ENCODE measurements at places on chromosomes 1 and 21.

DNA sequence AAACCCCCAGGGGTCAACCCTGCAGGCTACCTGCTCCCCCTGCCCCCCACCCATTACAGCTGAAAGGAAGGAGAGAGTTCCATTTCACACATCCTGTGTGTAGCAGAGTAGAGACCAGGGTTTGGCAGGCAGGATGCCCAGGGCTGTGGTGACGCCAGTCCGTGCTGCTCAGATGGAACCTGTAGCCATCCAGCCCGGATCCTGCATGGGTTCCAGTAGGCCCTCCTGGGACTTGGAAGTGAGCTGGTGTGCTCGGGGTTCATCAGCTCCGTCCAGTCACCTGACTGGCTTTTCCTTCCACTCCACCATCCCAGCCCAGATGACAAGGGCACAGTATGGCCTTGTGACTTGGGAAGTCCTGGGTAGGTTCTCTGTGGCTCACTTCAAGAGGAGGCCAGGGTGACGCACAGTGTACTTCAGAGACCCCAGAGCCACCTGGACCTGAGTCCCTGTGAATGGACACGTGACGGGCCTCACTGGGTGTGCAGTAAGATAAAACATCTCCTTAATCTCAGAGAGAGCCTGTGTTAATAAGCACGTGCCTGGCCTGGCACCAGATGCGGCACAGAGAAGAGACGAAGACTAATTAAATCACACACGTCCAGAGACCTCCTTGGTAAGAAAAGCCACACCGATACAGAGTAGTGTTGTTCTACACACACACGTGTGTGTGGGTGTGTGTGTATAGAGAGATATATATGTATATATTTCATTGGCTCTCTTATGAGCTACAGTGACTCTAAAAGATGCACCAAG lies 16.0 kb downstream of the ITPKB start:
- no peak for DNase-seq

DNA sequence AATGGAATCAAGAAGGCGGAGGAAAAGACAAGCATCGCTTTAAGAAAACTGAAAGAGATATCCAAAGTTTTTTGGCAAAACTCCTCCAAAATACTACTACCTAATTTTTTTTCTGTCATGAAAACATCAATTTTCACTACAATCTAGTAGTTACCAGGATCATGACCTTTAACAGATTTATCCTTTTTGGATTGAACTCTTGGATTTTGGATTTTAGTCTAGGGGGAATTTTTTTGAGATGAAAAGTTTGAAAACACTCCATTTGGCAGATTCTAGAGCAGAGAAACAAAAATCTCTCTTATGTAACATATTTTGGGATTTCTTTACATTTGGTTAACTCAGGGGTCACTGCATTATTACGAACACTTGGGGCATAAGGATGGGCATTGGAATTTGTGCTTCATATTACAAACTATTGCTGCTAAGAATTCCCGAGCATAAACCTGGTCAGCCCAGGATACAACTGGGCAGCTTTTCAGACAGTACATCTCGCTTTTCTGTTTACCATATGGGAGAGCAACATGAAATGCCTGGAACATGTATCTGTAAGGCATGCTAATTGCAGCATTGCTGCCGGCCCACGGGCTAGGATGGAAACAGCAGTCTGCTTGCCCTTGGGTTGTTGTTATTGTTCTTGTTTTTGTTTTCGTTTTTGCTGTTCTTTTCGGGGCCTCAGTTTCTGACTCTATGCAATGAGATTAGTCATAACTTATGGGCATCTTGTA lies 264.3 kb downstream of the RHOU start:
- no peak for DNase-seq

DNA sequence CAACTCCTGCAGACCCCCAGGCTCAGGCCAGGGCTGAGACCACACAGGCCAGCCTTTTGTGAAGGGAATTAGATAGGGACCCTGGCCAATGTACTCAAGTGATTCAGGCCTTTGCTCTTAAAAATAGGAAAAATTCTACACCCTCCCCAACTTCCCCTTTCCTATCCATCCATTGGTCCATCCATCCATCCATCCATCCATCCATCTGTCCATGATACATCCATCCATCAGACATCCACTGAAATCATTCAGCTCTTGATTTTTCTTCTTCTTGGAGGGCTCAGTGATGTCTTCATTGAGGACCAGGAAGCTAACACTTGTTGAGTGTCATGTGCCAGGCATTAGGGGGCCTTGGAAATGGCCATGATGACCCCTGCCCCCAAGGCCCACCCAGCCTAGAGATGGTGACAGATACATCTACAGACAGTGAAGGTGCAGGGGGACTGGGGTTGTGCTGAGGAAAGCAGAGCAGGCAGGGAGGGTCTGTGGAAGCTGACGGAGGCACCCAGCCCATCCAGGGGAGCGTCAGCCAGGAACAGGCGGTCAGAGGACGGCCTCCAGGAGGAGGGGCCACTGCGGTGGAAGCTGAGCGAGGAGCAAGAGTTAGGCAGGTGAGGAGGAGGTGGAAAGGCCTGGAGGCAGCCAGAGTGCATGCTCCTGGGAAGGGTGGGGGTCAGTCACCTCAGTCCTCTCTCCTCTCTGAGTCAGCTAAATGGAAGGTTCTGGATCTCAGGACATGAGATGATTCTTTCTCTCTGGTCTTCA lies 81.9 kb downstream of the EPHB2 start:
- no peak for DNase-seq

DNA sequence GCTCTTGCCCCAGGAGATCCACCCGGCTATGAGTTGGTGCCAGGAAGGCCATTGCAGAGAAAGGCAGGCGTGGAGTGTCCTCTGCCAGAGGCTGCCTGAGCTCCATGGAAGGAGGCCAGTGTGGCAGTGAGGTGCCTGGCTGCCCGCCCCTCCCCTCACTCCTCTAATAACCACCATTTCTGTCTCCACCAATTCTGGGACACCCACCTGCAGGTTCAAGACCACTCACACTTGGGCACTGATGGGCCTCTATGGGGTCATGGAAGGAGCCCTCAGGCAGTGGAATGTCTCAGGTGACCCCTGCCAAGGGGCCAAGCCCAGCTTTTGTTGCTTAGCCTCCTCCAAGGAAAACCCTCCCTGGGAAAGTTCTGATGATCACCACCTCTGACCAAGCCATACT lies 731.6 kb downstream of the MATN1 start:
- no peak for DNase-seq

- no peak for DNase-seq
Observed at GRCh38 chr1:209710093-209710492, 5.4 kb downstream of the HSD11B1 start.

GRCh38 chr1:248810727-248811513 lies 14.8 kb downstream of the SH3BP5L start:
- no peak for DNase-seq

DNA sequence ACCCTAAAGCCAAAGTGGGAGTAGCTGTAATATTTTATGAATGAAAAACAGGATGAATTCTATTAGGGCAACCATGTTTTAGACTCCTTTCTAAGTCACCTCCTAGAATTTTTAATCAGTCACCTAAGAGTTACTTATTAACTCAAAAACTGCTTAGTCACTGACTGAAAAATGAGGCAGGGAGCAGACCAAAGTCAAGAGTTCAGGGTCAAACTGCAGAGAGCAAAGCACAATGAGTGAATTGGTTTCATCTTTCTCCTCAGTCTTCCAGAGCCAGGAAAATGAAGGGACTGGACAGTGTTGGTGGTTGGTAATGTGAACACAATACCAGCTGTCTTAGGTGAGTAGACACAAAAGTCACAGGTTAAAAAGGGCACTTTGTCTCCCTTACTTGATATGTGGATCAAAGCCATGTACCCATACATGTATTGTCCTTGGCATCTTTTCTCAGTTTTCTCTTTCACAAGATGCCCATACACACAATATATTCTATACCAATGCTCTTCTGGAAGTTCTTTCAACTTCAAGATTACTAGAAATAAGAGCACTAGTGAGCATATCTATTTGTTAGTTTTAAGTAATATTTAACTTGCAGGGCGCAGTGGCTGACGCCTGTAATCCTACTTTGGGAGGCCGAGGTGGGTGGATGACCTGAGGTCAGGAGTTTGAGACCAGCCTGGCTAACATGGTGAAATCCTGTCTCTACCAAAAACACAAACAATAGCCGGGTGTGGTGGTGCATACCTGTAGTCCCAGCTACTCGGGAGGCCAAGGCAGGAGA lies 42.2 kb downstream of the ATP1B1 start:
- DNase-seq = no peak

DNA sequence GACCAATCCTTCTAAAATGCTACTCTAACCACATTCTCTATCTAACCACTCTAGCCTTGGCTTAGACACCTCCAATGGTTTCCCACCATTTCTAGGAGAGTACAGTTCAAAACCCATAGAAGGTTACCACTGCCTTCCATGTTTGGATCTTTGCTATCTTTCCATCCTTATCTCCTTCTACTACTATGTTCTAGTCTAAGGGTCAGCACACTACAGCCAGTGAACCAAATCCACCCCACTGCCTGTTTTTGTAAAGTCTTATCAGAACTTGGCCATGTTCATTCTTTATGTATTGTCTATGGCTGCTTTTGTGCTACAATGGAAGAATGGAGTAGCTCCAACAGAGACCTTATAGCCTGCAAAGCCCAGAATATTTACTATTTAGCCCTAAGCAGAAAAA lies 6.2 kb downstream of the MTF1 start:
- DNase-seq = no peak

DNA sequence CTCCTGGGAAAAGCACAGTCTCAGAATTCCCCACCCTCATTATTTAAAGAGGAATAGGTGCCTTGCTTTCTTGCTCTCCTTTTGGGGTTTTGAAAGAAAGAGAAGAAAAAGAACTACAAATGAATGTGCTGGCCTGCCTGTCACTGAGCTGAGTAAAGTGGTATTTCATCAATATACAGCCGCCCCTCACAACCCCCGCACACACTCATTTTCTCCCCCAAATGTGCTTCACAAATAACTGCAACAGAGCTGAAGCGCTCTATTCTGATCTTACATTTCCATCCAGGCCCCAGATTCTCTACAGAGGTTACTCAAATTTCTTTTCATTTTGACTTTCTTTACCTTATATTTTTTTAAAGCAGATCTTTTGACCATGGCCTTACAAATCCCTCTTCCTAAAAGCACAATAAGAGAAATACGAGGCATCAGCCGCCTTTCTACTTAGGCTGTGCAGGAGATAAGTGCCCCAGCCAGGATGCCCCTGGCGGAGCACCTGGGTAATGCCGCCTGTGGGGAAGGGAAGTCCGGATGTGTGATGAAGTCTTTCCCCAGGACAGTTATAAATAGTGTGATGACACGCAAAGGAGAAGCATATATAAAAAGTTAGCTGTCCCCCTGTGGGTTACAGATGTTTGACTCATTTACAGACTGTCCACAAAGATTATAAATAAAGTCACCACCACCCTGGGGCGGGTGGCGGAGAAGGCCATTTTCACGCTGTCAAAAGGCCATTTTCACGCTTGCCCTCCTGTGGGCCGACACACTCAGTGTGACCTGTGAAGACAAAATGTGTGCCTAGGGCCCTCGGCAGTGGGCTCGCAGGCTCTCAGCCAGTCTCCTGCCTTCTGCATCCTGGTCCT lies 6.5 kb downstream of the KCNN3 start:
- no peak for DNase-seq

GRCh38 chr1:209154912-209155311 lies 428.6 kb upstream of the CAMK1G start:
- no peak for DNase-seq

- DNase-seq = no peak
Observed at GRCh38 chr1:229409616-229410369, 24.1 kb downstream of the ACTA1 start.

DNA sequence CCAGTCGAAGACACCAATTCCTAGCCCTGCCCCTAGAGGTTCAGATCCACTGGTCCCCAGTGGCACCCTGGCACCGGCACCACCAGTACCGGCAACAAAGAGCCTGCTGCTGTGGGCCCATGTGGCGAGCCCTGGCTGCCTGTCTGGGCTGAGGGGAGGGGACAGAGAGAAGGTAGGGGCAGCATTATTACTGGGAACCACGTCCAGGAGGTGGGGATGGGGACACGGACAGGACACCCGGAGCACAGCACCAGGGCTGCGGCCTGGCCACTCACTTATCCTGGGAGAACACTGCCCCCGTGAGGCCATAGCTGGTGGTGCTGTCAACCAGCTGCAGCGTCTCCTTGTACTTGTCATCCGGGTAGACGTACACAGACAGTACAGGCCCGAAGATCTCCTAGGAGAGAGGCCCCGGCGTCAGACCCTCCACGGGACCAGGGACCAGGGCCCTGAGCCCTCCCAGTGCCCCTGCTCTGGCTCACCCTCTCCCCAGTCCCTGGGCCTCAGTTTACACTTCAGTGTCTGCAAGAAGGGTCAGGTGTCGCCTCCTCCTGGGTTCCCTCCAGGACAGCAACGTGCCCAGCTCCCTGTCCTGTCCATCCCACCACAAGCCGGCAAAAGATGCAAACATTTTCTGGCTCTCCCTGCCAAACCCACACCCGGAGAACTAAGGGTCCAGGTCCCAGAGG lies 15.8 kb upstream of the TAS1R2 start:
- peak; percentile 34 for DNase-seq

DNA sequence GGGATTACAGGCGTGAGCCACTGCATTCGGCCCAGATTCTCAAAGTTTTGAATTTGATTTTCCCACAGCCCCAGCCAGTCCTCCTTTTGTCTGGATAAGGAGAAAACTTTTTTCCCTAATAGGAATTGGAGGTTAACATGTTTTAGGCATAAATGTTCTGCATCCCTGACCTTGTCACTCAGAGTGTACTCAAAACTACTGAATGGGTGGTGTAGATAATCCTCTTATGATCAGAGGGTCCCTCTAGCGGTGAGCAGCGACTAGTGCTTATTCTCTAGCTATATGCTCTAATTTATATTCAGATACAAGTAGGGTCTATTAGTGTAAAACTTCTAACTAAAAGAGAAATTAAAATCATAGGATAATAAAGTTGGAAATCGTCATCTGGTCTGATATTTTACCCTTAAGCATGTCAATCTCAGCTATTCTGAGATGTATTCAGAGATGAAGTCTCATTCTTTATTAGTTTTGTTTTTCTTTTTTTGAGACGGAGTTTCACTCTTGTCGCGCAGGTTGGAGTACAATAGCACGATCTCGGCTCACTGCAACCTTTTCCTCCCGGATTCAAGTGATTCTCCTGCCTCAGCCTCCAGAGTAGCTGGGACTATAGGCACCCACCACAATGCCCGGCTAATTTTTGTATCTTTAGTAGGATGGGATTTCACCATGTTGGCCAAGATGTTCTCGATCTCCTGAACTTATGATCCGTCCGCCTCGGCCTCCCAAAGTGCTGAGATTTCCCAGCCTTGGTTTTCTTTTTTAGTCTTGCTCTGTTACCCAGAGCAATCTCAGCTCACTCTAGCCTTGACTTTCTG lies 2.7 kb upstream of the PSMD4 start:
- DNase-seq = no peak

GRCh38 chr1:244316407-244316806 lies 135.3 kb downstream of the ADSS2 start:
- no peak for DNase-seq

DNA sequence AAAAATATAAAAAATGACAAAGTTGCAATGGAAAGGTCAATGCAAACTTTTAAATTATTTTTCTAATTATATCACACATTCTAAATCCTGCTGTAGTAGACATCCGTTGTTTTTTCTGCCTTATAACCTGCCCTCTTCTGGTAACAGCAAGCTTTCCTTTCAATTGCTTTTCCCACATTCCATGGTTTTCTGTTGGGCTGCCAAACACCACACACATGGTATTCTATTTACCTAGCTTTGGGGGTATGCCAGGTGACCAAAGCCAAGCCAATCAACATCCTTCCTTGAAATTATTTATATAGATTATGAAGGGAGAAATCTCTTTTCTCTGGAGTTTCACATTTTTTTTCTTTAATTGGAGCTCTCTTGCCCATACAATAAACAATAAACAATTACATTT lies 3.4 kb upstream of the LAMC1 start:
- no peak for DNase-seq
